Activated CD8-positive, alpha-beta T cell treated with anti-CD3 and anti-CD28 coated beads, Interleukin-2, amount 10 ng/mL, durations not matched to agents 7 days and 5 days (primary cell): ENCODE measurements at places on chromosomes 3 and 15.

DNA sequence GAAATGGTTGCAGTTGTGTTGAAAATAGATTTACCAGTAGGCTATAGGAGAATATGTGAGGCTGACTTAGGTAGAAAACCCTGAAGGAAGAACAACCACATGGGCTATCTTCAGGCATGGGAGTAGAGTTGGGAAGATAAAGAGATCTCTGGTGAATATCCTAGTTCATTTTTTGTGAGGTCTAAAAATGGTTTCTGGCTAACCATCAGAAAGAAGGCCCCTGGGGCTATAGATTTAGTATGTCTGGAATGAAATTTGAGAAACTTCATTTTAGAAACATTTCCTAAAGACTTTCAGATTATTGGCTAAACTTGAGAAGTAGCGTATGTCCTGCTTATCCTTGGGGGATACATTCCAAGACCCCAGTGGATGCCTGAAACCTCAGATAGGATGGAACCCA is 148.2 kb downstream of the NAALADL2 start:
- no peak for DNase-seq

- DNase-seq, result no peak
Observed at GRCh38 chr3:186411994-186412393, 50.0 kb upstream of the DGKG start.

DNA sequence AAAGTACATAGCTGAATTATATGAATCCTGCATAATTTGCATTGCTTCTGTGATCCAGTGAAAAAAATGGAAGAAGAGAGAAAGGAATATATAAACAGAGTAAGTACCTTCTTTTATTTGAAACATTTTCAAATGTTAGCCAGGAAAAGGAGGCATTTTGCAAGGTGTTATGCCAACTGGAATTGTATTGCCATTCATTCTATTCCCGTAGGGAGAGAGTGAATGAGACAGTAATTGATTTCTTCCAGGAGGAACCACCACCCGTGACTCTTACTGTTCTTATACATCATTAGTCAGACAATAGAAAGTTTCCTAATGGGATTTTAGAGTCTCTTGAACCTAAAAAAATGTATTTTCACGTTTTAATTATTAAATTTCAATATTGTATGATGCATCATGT is 324.1 kb upstream of the ALCAM start:
- no peak for DNase-seq

GRCh38 chr15:61700803-61701202 is 359.4 kb downstream of the VPS13C start:
- no peak for DNase-seq

GRCh38 chr3:190044142-190044541 is 76.6 kb downstream of the P3H2 start:
- DNase-seq, result no peak

DNA sequence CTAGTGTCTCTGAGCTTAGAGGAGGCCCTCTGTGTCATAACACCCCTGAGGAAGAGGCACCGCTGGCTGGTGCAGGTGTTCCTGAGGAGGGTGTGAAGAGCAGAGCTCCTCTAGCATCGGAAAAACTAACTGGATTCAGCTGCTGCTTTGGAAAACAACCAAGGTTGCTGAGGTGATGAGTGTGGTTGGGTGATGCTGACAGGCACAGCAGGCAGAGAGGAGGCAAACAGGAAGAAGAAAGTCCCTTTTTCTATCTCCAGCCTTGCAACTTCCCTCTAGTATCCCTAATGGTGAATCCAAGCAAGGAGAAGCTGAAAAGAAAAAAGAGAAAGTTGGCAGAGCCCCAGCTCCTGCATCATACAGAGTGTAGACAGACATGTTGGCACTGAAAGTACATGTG is 3.8 kb upstream of the OR4F15 start:
- DNase-seq, result no peak

- no peak for DNase-seq
Observed at GRCh38 chr3:178602856-178603255, 66.6 kb downstream of the KCNMB2 start.

GRCh38 chr3:157488144-157488543 is 15.1 kb downstream of the VEPH1 start:
- DNase-seq, result no peak

DNA sequence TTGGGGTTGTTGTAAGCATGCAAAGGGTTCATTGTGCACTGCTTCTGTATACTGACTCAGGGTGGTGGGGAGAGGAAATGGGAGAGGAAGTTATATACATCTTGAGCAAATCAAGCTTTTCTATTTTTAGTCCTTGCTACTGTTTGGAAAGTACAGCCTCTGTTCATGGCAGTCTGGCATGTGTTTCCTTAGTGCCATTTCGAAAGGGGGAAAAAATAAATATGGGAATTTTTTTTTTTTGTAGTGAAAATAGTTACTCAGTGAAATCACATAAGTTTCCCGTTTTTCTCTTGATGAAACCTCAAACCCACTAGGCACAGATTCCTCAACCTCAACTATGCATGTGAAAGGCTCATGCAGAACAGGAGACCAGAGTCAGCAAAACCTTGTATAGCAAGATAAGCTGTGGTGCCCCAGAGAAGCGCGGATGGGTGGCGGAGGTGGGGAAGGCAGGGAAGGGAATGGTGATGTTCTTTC is 353.3 kb downstream of the LPP start:
- DNase-seq, result no peak

DNA sequence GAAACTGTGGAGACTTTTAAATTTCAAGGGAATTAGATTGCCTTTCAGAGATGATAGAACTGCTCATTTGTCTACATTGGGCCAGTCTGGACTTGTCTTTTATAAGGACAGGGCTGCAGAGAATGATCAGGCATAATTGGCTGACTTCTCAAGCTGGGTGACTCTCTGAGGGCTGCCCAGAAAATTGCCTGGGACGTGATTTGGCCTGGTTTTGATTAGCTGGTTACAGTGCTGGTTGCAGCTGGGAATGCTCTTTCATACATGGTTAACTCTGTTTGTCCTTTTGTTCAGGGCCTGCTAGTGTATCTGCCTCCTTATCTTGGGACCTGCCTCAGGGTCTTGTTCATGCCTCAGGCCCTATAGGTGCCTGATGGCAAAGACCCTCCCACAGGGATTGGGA is 245.6 kb downstream of the CLSTN2 start:
- DNase-seq, result no peak

DNA sequence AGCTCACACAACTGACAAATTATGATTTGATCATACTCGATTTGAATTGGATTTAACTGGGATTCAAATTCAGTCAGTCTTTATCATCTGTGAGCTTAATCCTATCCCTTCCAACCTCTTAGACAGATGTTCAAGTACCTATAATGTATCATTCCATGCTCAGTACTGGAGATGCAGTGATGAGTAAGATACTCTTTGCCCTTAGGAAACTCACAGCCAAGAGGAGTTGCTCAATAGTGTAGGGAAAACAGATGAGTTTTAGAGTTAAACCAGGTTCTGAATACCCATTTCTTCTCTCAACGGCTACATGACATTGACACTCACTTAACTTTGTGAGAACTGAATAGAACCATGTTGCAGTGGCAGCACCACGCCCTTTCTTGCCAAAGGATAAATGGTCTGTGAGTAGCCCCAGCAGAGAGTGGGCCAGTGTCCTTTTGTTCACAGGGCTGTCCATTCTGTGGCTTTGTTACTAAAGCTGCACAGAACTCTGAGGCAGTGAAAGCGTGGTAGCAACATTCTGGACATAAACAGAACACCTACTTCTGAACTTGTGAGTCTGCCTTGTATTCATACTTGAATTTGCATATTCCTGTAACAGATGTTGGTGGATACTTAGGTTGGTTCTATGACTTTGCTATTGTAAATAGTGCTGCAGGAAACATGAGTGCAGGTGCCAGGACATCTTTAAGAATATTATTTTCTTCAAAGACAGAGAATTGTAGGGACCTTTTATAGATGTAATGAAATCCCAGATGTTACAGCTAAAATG is 91.6 kb downstream of the RASA2 start:
- DNase-seq, result no peak

DNA sequence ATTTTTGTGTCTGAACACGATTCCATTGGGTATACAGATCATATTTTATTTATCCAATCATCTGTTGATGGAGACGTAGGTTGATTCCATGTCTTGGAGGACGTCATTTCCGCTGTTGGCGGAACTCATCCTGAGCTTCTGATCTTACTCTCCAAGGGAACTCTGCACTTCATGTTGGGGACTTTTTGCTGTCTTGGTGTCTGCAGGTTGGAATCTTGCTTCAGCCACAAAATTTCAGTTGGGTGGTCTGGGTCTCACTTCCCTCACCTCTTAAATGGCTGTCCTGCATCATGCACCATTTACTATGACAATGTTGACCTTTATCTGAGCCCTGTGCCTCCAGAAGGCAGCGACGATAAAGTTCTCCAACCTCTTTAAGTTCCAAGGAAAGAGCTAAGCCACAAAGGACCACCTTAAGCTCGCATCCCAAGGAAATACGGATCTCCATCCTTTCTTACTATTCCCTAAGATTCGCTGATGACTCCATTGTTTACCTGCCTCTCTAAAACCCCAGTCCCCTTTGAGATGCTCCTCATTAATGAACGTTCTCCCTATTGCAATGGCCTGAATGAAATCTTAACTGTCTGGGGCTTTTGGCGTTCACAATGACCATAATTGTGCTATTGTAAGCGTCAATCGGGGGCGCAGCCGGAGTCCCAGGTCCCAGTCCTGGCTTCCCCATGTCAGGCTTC is 23.1 kb upstream of the RNU6-1 start:
- DNase-seq, result no peak

DNA sequence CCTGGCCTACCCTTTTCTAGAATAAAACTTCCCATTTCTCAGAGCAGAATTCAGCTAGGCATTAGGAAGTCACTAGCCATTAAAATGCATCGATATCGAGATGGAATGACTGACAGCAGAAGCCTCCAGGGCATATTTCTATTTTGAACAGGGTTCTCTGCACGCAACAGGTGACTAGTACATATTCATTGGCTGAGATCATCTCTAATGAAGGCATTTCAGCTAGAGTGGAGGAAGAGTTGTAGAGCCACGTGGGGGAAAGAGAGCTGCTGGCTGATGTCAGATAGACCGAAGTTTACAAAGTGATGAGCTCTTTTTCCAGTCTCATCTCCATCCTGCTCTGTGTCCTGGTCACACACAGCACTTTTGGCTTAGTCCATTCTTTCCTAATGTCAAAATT is 7.5 kb downstream of the TMEM40 start:
- DNase-seq, result no peak

GRCh38 chr3:175295248-175296130 is 436.4 kb downstream of the NAALADL2 start:
- no peak for DNase-seq

- DNase-seq, result no peak
Observed at GRCh38 chr3:190886945-190887344, 24.5 kb upstream of the GMNC start.

GRCh38 chr3:87161013-87161412 is 66.1 kb upstream of the CHMP2B start:
- no peak for DNase-seq

- no peak for DNase-seq
Observed at GRCh38 chr3:70703305-70704102, 391.1 kb upstream of the MDFIC2 start.
